Stimulated activated CD4-positive, alpha-beta T cell treated with anti-CD3 and anti-CD28 coated beads, Interleukin-12 subunit alpha, Interleukin-12 subunit beta, amount 100 ng/mL, for 24 hours (primary cell): ENCODE measurements at places on chromosomes 16 and 17.

DNA sequence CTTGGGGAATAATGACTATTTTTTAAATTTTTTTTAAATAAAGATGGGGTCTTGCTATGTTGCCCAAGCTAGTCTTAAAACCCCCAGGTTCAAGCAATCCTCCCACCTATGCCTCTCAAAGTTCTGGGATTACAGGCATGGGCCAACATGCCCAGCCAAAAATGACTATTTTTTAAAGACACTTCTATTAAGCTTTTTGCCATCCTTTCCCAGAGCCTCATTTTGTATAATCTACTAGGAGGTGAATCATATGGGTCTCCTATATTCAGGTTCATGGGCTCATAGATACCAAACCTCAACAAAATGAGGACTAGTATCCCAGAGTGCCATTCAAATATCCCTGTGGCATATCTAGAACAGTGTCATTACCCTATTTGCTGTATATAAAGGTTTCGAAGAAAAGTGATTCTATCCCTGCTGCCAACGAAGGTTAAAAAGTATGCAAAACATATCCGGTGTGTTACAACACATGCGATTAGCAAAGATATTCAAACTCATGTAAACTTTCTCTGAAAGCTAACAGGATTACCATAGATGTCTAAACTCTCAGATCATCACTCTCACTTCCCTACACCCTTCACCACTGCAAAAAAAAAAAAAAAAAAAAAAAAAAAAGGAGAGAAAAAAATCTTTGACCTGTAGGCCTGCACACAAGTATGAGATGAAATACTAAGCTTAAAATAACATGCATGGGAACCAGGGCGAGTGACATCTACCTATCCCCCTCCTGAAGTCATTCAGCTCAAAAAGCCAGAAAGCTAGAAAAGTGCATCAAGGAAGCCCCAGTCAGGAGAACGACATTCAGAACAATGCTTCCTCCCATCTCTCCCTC, 23.5 kb downstream of the XPO6 start:
- DNase-seq: no peak

GRCh38 chr16:11088074-11088730, 143.8 kb downstream of the CLEC16A start:
- DNase-seq: no peak

- no peak for DNase-seq
Measured at GRCh38 chr16:353404-354290, 1.1 kb upstream of the AXIN1 start.

DNA sequence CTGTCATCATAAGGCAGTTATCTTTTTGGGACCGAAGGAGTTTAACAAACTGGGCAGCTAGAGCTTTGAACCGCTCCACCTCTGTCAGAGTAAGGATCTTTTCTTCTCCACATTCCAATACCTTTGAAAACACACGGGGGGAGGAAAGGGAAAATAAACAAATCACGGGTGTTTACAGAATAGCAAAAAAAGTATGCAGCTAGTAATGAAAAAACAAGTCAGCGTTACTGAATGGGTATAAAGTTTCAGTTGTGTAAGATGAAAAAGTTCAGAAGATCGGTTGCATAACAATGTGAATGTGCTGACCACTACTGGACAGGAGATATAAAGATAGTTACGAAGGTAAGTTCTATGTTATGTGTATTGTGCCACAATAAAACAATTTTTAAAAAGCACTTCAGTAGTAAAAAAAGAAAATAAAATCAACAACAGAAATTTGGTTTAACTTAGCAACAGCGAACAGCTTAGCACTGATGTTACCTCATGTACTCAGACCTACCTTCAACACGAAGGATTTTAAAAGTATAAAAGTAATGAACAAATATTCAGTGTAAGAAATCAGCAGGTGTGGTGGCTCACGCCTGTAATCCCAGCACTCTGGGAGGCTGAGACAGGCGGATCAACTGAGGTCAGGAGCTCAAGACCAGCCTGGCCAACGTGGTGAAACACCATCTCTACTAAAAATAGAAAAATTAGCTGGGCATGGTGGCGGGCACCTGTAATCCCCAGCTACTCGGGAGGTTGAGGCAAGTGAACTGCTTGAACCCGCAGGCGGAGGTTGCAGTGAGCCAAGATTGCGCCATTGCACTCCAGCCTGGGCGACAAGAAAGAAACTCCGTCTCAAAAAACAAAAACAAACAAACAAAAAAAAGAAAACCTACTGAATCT, 34.3 kb downstream of the MARF1 start:
- no peak for DNase-seq

DNA sequence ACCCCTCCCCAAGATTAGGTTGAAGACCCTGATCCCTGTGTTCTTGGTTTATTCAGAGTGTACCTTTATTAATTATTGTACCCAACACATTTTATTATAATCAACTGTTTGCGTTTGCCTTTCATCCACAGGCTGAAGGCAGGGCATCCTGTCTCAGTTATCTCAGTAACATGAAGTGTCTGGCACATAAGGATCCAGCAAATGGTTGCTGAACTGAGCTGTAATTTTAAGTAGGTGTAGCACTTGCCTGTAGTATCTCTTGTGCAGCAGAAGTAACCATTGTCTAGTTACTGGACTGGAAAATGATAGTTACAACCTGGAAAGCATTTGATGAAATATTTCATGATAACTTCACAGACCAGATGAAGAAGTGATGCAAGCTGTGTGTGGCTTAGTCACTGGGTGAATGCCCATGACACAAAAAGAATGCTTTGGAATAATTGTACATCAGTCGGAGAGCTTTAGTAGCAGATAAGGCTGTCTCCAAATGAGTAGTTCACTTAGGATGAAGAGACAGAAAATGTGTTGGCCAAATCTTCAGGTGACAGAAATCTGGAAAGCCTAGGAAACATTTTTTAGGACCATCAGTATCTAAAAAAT, 56.6 kb downstream of the ESRP2 start:
- DNase-seq: no peak

GRCh38 chr17:19387921-19388521, 1.0 kb upstream of the MFAP4 start:
- DNase-seq: no peak
